ENCODE measurements at places on chromosomes 13 and 19. TPM values are rescaled to one million over a fixed set of nuclear protein-coding genes. Genes with fewer than 3 reads are reported as not detected.

KATNAL1 gene
- total RNA-seq = 22.2 TPM

TBXA2R gene
- 1.9 TPM for total RNA-seq

ZNF350 gene
- total RNA-seq = 4.1 TPM

PPP1R15A gene
- 82.8 TPM for total RNA-seq

PLEKHA4 gene
- 4.0 TPM for total RNA-seq

CLC gene
- not detected for total RNA-seq

GYS1 gene
- total RNA-seq = 41.5 TPM

RASGRP4 gene
- total RNA-seq = not detected

LAIR2 gene
- total RNA-seq = not detected

KIR2DL3 gene
- not detected for total RNA-seq

N4BP2L2 gene
- 66.3 TPM for total RNA-seq

ZNF878 gene
- total RNA-seq = 0.64 TPM

OR7D2 gene
- 0.35 TPM for total RNA-seq

ATP8A2 gene
- 0.12 TPM for total RNA-seq

PSG5 gene
- total RNA-seq = 0.29 TPM

SELENOW gene
- total RNA-seq = 418 TPM

IFNL1 gene
- not detected for total RNA-seq

RNF17 gene
- 0.58 TPM for total RNA-seq

SLC25A41 gene
- total RNA-seq = not detected
